ENCODE measurements at places on chromosomes 11 and 22. TPM values are rescaled to one million over a fixed set of nuclear protein-coding genes. Genes with fewer than 3 reads are reported as not detected.

VSIG2 gene
- total RNA-seq = 0.49 TPM

PKP3 gene
- 0.13 TPM for total RNA-seq

ZNF214 gene
- 3.4 TPM for total RNA-seq

KRTAP5-7 gene
- total RNA-seq = not detected

KLHL35 gene
- total RNA-seq = 3.6 TPM

DERL3 gene
- 0.62 TPM for total RNA-seq

TSSK2 gene
- total RNA-seq = 0.04 TPM

LDHAL6A gene
- not detected for total RNA-seq

ZNF280B gene
- 3.1 TPM for total RNA-seq

JAML gene
- total RNA-seq = 2.5 TPM

LARGE2 gene
- 0.75 TPM for total RNA-seq

TREH gene
- under 0.01 TPM for total RNA-seq

LRRC4C gene
- total RNA-seq = 2.3 TPM

C11orf21 gene
- total RNA-seq = 2.3 TPM

SCN2B gene
- 4.2 TPM for total RNA-seq

OR52L1 gene
- total RNA-seq = not detected

F2 gene
- total RNA-seq = 0.13 TPM

HEPACAM gene
- total RNA-seq = under 0.01 TPM

MUC5AC gene
- not detected for total RNA-seq

ADAMTS15 gene
- 17.8 TPM for total RNA-seq

CHKB gene
- 47.5 TPM for total RNA-seq

IGF2 gene
- total RNA-seq = 1,262 TPM

SMTNL1 gene
- total RNA-seq = 143 TPM

TAF6L gene
- total RNA-seq = 17.6 TPM

All from muscle of leg (tissue), 16 donors.